Activated CD4-positive, alpha-beta T cell treated with anti-CD3 and anti-CD28 coated beads, Interleukin-2, amount 10 ng/mL, durations not matched to agents 24 days and 14 days (primary cell): ENCODE measurements at places on chromosomes 3 and 15. TPM values are rescaled to one million over a fixed set of nuclear protein-coding genes. Genes with fewer than 3 reads are reported as not detected.

DNA sequence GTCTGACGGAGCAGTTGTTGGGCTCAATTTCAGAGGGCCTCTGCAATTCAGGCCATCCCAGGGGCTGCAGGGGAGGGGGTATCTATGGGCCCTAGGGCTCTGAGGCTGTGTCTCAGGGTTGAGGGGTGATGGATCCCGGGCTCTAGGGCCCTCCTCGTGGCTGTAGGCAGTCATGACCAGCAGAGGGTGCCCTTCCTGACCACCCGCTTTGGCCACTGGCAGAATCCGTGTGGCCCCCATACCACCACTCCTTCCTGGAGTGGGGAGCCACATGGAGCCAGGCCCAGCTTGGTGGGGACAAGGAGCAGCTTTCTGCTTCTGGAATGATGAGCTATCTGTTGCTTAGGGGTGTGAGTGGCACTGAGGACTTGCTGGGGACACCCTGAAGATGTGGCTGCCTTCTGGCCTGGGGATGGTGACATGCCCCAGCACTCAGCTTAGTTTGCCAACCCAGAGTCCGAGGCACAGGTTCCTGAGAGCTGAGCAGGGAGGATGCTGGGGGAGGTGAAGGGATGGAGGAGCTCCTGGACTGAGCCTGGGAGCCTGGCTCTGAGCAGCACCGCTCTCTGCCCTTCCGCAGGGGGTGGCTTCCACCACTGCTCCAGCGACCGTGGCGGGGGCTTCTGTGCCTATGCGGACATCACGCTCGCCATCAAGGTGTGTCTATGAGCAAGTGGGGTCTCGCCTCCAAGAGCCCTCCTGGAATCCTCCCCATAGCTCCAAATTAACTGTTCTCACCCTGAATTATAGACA, 20.2 kb downstream of the HDAC11 start:
- H3K27me3 ChIP-seq, result no peaks in the 10 kb centered on the region
- no peaks in the 10 kb centered on the region for H3K36me3 ChIP-seq
- no peak overlapping the region for H3K4me3 ChIP-seq
- H3K4me1 ChIP-seq, result peaks cover 2% of the 10 kb centered on the region

The SPINT1 gene
- total RNA-seq, result 11.3 and 12.9 TPM in 2 replicates

- H3K36me3 ChIP-seq, result no peaks in the 10 kb centered on the region
- H3K27ac ChIP-seq, result no peak overlapping the region
- DNase-seq, result no peak
- H3K4me3 ChIP-seq, result no peak overlapping the region
- peaks cover 5% of the 10 kb centered on the region for H3K27me3 ChIP-seq
- no peaks in the 10 kb centered on the region for H3K4me1 ChIP-seq
Measured at GRCh38 chr3:13116426-13116825, 43.2 kb upstream of the IQSEC1 start.

DNA sequence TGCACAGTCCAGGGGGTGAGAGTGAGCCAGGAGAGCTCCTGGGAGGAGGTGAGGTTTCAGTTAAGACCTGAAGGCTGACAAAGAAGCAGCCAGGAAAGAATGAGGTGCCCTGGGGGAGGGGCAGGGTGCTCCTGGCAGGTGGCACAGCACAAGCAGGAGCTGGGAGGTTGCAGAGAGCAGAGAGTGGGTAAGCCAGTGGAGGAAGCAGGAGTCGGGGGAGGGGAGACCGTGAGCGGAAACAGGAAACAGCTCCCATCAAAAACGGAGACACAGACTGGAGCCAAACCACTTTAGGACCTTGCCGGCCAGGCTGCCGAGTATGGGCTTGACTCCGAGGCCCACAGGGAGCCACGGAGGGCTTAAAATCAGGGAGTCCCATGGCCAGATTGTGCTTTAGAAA, 12.1 kb upstream of the FBLN2 start:
- H3K4me1 ChIP-seq, result peaks cover 6% of the 10 kb centered on the region
- peaks cover 12% of the 10 kb centered on the region for H3K27me3 ChIP-seq
- H3K4me3 ChIP-seq, result no peak overlapping the region
- no peaks in the 10 kb centered on the region for H3K36me3 ChIP-seq

GRCh38 chr3:171566803-171567422, 106.7 kb upstream of the TNIK start:
- peaks cover 21% of the 10 kb centered on the region for H3K27me3 ChIP-seq
- peaks cover 18% of the 10 kb centered on the region for H3K4me1 ChIP-seq
- H3K36me3 ChIP-seq, result no peaks in the 10 kb centered on the region

The TGM4 gene
- total RNA-seq, result not detected in 2 replicates

The UQCC5 gene
- 13.8 TPM in 2 replicates for total RNA-seq

GRCh38 chr15:55334997-55335396, 16.0 kb downstream of the PIGB start:
- no peak for DNase-seq
- no peaks in the 10 kb centered on the region for H3K4me1 ChIP-seq
- peaks cover 38% of the 10 kb centered on the region for H3K36me3 ChIP-seq
- H3K4me3 ChIP-seq, result no peak overlapping the region

- H3K27ac ChIP-seq, result no peak overlapping the region
- H3K27me3 ChIP-seq, result peaks cover 21% of the 10 kb centered on the region
- no peak overlapping the region for H3K4me3 ChIP-seq
- H3K4me1 ChIP-seq, result no peaks in the 10 kb centered on the region
Measured at GRCh38 chr3:17979911-17980310, 237.5 kb upstream of the TBC1D5 start.

The OPA1 gene
- total RNA-seq, result 91.2 and 92.2 TPM in 2 replicates

The ZCWPW2 gene
- 0.14 TPM in 1 of 2 replicates, not detected in the other for total RNA-seq

DNA sequence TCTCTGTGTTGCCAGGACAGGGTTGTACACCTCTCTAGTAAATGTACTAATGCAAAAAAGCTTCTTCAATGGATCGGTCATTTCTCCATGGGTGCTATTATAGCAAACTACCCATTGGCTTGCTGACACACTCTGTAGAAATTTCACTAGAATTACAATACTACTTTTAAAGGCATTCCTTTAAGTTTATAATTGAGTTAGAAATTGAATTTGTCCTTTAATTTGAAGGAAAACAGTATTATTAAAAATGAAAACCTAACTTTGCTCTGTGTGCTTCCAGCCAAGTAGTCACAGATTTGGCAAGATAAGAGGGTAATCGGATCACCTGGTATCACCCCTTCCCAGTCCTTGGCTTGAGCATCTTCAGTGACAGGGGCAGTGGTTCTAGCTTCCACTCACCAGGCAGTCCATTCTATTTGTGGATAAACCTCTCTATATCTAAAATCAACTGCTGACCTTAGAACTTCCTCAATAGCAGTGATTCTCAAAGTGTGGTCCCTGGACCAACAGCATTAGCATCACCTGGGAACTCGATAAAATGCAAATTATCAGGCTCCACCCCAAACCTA, 93.2 kb downstream of the GHSR start:
- H3K27ac ChIP-seq, result no peak overlapping the region
- H3K4me3 ChIP-seq, result no peak overlapping the region
- peaks cover 4% of the 10 kb centered on the region for H3K36me3 ChIP-seq
- H3K27me3 ChIP-seq, result no peaks in the 10 kb centered on the region

GRCh38 chr3:158086361-158086760, 19.9 kb downstream of the SHOX2 start:
- peaks cover 40% of the 10 kb centered on the region for H3K27me3 ChIP-seq
- H3K27ac ChIP-seq, result no peak overlapping the region
- no peaks in the 10 kb centered on the region for H3K36me3 ChIP-seq

DNA sequence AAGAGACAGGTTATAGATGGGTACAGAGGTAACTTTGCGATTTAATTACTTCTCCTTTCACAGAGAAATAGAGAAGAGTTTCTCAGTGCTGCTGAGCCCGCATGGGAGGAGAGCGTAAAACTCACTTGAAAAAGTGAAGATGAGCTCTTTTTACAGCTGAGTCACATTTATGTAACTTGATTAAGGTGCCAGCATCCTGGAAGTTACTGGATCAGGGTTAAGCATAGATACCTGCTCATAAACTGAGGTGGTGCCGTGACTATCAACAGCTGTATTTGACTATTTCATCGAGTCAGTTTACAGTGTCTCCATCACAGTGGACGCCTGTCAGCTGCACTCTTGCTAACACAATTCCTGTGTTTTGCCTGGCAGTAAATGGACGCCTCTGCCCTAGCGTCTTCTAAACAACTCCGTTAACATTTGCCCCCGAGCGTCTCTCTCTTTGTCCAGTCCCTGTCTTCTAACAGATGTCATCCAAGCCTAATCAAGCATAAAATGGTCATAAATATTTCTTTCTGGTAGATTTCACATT, 414.6 kb downstream of the FOXP1 start:
- H3K4me3 ChIP-seq, result no peak overlapping the region
- no peak for DNase-seq
- H3K4me1 ChIP-seq, result peaks cover 7% of the 10 kb centered on the region
- peaks cover 2% of the 10 kb centered on the region for H3K27me3 ChIP-seq
